ENCODE measurements at places on chromosomes 12 and 14.

DNA sequence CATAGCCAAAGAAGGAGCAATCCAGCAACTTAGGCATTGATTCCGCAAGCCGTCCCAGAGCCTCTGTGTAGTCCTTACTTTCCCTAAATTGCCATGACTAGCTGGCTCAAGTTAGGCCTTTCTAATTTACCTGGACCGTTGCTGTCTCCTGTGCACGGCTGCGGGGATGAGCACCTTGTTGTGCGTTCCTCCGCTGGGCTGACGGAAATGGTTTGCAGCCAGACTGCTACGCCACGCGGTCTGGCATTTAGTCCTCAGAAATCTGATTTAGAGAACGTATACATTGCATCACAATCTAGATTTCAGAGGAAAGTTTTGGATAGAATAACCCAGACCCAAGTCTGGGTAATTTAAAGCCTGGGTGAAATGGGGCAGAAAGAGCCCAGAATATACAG, 133.2 kb upstream of the ARHGAP5 start:
- no peak overlapping the region for H3K27ac ChIP-seq
- no peaks in the 10 kb centered on the region for H3K36me3 ChIP-seq
- no peaks in the 10 kb centered on the region for H3K27me3 ChIP-seq
- peaks cover 36% of the 10 kb centered on the region for H3K4me1 ChIP-seq

GRCh38 chr14:75520852-75521251, 1.4 kb upstream of the BATF start:
- no peaks in the 10 kb centered on the region for H3K36me3 ChIP-seq
- no peaks in the 10 kb centered on the region for H3K27me3 ChIP-seq
- DNase-seq: no peak
- peak overlapping the region; percentile 71 for H3K27ac ChIP-seq

- no peak for DNase-seq
- peaks cover 76% of the 10 kb centered on the region for H3K27me3 ChIP-seq
- no peaks in the 10 kb centered on the region for H3K4me1 ChIP-seq
These were observed 85.3 kb upstream of the KCNA1 start for GRCh38 chr12:4824380-4824779.

DNA sequence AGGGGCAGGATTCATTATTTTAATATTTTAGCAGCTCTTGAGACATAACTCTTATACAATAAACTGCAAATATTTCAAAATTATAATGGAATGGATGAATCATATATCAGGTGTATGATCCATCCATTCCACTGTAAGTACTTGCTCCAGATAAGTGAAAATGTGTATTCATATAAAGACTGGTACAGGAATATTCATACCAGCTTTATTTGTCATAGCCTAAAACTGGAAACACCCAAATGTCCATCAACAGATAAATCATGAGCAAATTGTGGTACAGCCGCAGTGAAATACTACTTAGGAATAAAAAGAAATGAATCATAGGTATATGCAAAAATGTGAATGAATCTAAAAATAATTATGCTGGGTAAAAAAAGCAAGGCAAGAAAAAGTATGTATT, 263.6 kb upstream of the SYT10 start:
- no peak overlapping the region for H3K4me3 ChIP-seq
- DNase-seq: no peak
- H3K27me3 ChIP-seq: no peaks in the 10 kb centered on the region
- no peaks in the 10 kb centered on the region for H3K4me1 ChIP-seq
- H3K36me3 ChIP-seq: no peaks in the 10 kb centered on the region

- H3K27me3 ChIP-seq: no peaks in the 10 kb centered on the region
- no peaks in the 10 kb centered on the region for H3K36me3 ChIP-seq
- H3K4me3 ChIP-seq: no peak overlapping the region
- DNase-seq: no peak
- H3K27ac ChIP-seq: no peak overlapping the region
These were observed 443.2 kb upstream of the TMEM132C start for GRCh38 chr12:127823801-127824200.
